ENCODE measurements at places on chromosomes 16 and 17.

DNA sequence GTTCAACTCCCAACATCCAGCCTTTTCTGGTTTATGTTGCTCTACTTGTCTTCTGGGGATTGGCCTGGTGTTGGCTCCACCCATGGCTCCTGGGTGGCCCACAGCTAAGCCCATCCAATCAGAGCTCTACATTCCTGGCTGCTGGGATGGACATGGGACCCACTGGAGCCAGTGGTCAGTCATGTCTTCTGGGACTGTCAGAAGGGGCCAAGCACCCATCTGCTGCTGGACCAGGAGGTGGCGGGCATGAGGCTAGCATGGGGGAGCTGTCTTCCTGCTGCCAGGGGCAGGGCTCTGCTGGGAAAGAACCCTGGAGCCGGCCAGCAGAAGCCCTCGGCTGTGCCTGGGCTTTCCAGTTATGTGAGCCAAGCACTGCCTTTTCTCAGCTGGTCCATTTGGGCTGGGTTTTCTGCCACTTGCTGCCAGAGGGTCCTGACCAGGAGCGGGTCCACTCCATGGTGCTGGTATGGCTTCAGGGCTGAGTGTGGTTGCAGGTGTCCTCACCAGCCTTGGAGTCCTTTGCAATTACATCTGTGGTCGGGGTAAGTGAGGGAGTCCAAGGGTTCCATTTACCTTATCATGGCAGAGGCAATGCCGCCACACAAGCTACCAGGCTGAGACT is 17.4 kb upstream of the ZNF469 start:
- DNase-seq, result no peak

- DNase-seq, result no peak
Measured at GRCh38 chr16:14405611-14406537, 224.2 kb downstream of the PARN start.

GRCh38 chr17:39623356-39623950 is 3.3 kb upstream of the PPP1R1B start:
- DNase-seq, result peak; percentile 51

DNA sequence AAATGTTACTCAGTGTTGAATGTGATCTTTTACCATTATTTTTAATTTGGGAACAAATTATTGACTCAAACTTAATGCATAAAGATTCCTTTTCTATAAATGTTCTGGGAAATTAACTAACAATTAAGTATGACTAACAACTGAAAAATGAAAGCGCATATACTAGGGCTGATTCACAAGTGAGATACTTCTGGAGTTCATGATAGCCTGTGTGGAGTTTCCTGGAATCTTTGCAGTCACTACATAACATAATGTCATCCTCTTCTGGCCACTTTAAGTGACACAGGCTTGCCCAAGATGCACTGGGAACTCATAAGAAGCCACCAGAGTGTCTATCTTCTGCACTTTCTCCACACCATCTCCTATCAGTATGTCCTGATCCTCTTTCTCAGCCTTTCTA is 450.3 kb upstream of the CDH11 start:
- no peak for DNase-seq

DNA sequence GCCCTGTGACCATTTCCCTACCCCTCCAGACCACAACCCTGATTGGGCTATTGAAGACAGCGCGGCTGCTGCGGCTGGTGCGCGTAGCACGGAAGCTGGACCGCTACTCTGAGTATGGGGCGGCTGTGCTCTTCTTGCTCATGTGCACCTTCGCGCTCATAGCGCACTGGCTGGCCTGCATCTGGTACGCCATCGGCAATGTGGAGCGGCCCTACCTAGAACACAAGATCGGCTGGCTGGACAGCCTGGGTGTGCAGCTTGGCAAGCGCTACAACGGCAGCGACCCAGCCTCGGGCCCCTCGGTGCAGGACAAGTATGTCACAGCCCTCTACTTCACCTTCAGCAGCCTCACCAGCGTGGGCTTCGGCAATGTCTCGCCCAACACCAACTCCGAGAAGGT is 12.5 kb downstream of the KCNH6 start:
- no peak for DNase-seq

DNA sequence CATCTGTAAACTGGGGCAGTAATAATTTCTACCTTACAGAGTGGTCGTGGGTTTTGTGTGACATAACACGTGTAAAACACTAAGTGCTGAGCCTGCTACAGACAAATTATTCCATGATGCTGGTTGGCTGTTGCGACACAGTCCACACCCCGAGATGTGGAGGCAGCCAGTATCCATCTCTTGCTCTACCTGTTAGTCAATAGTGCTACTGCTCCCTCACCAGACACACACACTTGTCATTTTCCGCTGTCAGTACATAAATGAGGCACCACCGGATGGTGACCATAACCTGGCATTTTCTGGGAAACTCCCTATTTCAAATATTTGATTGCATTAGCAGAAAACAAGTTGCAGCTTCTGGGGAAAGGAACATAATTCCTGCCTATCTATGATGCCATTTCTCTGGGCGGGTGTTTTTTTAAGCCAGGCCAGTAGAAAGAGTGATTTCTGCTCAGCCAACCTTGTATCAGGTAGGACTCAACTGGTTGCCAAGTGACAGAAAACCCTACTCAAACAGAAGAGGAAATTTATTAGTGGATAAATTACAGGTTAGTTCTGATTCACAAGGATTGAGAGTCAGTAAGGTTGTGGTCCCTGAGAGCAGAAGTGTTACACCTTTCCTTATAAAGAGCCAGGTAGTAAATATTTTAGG is 24.1 kb downstream of the DNAJA2 start:
- no peak for DNase-seq

DNA sequence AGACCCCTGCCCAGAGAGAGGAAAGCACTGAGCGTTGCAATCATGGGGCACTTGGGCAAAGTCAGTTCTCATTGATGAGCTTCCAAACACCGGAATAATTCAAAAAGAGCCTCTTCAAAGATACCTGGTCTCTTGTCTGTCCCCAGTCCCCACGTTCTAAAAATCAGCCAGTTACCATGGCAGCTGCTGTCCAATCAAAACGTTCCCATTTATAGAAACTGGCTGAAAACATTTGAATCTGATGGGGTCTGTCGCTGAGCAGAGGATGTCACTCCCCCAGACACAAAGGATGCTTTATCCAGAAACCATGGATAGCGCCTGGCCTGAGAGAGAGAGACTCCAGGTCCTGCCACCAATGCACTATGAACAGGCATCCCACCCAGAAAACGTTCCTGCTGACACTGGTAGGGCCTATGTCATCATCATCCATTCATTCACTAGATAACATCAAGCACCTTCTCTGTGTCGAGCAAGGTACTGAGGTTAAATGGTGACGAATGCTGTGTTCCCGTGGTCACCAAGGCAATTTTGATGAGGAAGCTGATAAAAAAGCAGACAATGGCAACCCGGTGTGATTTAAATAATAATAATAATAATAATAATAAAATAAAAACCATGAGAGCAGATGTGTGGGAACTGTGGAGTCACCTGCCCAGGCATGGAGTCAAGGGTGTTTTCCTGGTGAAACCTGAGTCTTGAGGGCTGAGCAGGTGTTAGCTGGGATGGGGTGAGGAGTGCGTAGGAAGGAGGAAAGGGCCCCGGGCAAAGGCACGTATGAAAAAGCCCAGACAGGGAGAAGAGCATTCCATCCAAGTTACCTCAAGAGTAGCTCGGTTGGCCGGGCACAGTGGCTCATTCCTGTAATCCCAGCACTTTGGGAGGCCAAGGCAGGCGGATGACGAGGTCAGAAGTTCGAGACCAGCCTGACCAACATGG is 19.0 kb upstream of the CALB2 start:
- no peak for DNase-seq

DNA sequence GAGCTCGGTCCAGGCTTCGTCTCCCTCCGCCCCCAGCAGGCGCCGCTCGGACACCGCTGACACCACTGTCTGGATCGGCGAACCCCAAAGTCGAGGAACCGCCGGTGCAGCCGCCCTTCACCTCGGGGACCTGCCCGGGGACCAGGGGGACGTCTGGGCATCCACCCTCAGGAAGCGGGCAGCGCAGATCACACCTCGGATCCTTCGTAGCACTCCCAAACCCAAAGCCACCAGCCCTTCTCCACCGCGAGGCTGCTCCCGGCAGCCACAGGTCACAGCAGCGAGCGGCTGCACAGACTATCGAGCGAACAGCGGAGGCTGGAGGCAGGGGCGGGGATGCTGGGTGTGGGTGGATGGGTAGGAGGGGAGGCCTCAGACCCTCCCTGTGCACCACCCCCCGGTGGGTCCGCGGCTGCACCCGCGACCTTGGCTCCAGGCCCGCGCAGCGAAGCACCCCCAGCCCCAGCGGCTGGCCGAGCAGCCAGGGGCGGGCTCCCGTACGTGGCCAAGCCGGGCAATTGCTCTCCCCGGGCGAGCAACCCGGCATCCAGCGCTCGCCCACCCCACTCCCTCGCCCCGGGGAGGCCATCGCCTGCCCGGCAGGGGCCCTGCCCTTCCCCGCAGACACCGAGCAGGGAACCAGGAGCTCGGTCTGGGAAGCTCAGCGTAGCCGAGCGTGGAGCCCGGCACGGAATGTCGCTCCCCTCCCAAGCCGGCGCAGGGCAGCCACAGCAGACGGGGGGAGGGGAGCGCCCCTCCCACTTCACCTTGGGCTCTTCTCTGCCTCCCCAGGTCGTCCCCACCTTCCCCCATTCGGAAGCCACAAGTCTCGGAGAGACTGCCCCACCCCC is 1.0 kb downstream of the SDK2 start:
- DNase-seq, result peak; percentile 20

Measured in Kasumi-1 (cell line).